Small intestine (tissue), 16 donors: ENCODE measurements at places on chromosomes 6 and 20. TPM values are rescaled to one million over a fixed set of nuclear protein-coding genes. Genes with fewer than 3 reads are reported as not detected.

ERVFRD-1 gene
- not detected for polyA plus RNA-seq

RPP21 gene
- 71.1 TPM for polyA plus RNA-seq

RFX6 gene
- 0.54 TPM for polyA plus RNA-seq

SSTR4 gene
- not detected for polyA plus RNA-seq

SLC26A8 gene
- not detected for polyA plus RNA-seq

TREML2 gene
- 0.27 TPM for polyA plus RNA-seq

ZNF391 gene
- 0.27 TPM for polyA plus RNA-seq

BANF2 gene
- polyA plus RNA-seq: not detected

PLA2G7 gene
- 3.5 TPM for polyA plus RNA-seq

TINAG gene
- polyA plus RNA-seq: 13.4 TPM

ZNF337 gene
- polyA plus RNA-seq: 8.3 TPM

- no peak for DNase-seq
Observed at GRCh38 chr20:19380211-19380610, 167.8 kb downstream of the SLC24A3 start.

DNA sequence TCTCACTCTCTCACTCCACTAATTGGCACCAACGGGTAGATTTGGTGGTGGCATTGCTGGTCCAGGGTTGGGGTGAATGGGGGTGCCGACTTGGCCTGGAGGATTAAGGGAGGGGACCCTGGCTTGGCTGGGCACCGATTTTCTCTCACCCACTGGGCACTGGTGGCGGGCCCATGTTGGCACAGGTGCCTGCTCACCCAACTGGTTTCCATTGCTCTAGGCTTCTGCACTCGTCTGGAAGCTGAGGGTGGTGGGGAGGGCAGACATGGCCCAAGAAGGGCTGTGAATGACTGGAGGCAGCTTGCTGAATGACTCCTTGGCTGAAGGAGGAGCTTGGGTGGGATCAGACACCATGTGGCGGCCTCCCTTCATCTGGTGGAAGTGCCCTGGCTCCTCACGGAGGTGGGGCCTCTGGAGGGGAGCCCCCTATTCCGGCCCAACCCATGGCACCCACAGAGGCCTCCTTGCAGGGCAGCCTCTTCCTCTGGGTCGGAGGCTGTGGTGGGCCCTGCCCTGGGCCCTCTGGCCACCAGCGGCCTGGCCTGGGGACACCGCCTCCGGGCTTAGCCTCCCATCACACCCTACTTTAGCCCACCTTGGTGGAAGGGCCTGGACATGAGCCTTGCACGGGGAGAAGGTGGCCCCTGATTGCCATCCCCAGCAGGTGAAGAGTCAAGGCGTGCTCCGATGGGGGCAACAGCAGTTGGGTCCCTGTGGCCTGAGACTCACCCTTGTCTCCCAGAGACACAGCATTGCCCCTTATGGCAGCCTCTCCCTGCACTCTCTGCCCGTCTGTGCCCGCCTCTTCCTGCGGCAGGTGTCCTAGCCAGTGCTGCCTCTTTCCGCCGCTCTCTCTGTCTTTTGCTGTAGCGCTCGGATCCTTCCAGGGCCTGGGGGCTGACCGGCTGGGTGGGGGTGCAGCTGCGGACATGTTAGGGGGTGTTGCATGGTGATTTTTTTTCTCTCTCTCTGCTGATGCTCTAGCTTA is 11.2 kb downstream of the VEGFA start:
- DNase-seq: no peak

- no peak for DNase-seq
Observed at GRCh38 chr20:53201588-53201987, 229.4 kb downstream of the TSHZ2 start.

GRCh38 chr6:87574237-87574804 is 15.5 kb downstream of the RARS2 start:
- DNase-seq: peak; percentile 3

- DNase-seq: no peak
Observed at GRCh38 chr6:3899970-3900439, 50.8 kb downstream of the FAM50B start.

GRCh38 chr6:140546640-140547039 is 1172.2 kb upstream of the CITED2 start:
- no peak for DNase-seq

DNA sequence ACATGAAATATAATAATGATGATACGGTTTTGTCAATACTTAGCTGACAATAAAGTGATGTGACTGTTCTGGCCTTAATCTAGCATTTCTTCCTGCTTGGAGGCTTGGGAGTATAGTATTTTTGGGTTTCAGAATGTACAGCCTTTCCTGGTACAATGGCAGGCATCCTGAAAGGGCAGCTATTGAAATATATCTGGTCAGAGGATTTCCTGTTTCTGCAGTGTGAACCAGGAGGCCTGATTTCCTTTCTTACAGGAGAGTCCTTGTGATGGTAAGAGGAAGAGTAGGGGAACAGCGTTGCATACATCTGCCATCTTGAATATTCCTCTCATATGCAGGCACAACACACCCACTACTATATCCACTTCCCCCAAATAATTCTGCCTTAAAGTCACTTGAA is 93.7 kb downstream of the MYO6 start:
- DNase-seq: no peak

- no peak for DNase-seq
Observed at GRCh38 chr20:45449528-45449927, 20.0 kb upstream of the WFDC2 start.

DNA sequence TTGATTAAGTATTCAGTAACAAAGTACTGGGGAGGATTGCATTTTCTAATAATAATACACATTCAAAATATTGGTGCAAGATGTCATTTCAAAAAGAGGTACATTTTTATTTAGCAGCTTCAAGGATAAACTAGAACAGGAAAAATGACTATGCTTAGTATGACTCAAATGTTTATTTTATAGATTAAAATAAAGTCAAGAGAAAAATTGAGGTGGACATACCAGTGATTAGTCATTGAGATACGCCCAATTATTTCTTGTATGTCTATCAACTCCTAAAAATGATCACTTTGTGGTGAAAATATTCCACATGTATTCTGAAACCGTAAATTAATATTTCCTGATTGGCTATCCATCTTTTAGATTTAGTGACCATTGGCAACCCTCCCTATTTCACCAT is 96.7 kb downstream of the PHF3 start:
- no peak for DNase-seq

DNA sequence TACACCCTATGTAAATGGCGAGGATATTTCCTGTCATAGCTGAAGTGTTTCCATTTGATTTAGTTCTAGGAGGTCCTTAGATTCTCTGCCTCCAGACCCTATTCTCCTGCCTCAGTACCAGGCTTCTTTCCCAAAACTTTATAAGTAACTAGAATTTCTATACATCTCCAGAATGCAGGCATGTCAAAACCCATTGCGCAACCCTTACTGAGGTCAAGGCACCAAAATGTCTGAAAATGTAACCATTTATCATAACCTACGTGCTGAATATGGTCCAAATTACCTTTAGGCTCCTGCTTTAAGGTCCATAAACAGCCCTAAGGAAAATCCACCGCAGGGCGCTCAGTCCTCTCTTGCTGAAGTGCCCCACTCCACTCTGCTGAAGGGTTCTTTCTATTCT is 37.5 kb upstream of the MC3R start:
- DNase-seq: no peak

DNA sequence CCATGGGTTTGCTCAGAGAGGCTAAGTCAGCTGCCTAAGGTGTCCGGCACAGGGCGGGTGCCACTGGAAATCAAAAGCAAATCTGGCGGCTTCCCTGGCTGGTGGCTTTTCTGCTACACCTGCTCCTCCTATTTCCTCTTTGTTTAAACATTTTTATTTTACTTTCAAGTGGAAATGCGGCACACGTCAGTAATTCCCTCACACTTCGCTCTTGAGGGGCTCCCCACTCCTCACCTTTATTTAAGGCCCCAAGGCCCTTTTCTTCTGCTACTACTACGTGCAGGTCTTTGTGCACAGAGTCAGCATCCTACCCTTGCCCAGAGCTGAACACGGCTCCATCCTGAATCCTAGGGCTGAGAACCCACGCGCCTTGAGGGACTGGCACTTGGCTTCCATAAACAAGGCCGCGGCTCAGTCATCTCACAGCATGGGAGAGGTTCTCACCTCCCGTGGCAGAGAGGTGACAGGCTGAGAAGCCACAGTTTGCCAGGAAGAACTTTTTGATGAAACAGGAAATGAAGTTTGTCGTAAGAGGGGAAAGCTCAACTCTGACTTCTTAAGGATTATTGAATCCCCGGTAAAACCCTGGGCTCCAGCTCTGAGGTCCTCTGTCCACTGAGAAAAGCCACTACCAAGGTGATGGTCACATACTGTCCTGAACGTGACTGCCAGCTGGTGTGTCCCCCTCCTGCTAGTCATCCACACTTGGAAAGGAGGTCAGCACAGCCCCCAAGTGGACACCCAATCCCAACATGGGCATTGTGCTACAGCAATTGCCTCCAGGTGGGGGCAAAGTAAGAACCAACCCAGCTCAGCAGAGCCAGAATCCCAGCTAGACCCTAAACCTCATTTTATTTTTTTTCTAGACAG is 48.0 kb downstream of the NFATC2 start:
- DNase-seq: no peak

- no peak for DNase-seq
Observed at GRCh38 chr20:62736026-62736406, 27.4 kb downstream of the NTSR1 start.

DNA sequence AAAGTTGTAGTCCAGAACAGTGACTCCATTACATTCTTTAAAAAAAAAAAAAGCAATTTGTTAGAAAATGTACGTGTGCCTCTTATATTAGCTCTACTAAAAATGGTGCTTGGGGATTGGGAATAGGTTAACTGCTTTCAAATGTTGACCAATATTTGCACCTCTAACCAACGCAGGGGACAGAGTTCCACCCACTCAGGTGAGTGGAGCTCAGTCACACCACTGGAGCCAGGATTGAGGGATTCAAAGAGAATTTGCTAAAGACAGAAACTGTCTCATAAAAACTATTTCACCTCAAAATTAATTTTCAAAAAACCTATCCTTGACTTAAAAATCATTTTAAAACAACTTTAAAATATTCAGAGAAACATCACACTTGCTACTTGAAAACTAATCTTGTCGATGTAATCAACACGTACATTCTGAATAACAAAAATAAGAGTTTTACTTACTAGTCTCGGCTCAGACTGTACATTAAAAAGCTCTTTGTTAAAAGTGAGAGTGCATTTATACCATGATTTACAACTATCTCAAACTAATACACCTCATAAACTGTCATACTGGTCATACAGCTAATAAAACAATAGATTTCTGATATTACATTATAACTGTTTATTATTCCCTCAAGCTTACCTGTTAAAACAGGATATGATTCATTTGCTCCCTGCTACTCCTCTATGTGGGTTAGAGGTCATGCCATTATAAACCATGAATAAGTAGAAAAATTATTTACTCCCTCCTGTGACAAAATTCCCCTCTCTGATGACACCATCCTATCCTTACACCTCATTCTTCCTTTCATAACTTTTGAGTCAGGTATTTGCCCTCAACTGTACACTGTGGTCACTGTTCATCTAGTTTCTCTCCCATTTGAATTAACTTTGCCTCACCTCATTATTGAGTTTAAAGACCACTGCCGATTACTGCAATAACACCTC is 88.6 kb downstream of the PDE10A start:
- DNase-seq: no peak

DNA sequence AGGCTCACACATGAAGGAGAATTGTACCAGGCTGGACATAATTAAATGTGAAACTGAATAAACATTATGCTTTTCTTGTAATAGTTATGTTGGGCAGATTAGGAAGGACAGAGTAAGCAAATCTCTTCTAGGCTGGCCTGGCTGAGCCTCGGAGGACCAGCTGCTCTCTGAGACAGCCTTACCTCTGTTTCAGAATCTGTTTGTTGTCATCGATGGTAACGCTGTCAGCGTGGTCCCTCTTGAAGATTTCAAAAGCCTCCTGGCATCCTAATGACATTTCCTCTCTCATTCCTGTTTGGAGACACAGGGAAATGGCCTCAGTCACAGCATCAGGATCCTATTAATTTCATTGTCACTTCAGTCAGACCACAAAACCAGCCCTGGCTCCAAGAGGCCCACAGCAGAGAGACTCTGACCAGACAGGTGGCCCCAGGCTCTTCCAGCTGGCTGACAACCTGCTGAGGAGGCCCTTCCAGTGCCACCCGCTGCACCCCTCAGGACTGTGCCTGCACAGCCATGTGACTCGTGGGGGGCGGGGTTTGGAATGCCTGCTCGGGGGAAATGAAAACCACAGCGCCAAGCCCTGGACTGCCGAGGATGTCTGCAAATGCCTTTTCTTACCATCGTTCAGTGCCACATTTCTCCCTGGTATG is 108.5 kb upstream of the KCNK16 start:
- peak; percentile 62 for DNase-seq

DNA sequence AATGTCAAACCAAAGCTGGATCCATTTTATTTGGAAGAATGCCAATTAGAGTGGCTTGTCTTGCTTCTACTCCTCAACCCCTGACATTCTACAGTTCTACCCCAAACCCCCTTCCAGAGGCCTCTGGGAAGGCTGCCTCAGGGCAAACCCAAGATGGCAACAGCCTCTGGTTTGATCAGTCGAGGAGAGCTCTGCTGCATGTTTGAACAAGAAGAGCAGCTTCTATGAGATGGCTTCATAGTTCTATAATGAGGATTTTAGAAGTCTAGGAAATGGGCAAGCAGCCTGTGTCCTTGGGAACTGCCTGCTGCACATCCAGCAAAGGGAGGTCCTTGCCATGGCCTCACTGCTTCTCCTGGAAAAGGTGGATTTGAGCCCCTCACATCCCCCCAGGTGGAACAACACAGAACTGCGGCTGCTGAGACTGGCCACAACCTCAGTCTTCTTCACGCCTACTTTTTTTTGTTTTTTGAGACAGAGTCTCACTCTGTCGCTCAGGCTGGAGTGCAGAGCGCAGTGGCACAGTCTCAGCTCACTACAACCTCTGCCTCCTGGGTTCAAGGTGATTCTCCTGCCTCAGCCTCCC is 37.9 kb downstream of the ZC3H12D start:
- no peak for DNase-seq

DNA sequence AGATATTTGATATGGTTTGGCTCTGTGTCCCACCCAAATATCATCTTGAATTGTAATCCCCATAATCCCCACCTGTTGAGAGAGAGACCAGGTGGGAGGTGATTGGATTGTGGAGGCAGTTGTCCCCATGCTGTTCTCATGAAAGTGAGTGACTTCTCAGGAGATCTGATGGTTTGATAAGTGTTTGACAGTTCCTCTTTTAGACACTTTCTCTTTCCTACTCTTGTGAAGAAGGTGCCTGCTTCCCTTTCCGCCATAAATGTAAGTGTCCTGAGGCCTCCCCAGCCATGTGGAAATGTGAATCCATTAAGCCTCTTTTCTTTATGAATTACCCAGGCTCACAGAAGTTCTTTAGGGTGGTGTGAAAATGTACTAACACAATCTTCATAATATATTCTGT is 1404.0 kb upstream of the ADGRB3 start:
- DNase-seq: no peak

DNA sequence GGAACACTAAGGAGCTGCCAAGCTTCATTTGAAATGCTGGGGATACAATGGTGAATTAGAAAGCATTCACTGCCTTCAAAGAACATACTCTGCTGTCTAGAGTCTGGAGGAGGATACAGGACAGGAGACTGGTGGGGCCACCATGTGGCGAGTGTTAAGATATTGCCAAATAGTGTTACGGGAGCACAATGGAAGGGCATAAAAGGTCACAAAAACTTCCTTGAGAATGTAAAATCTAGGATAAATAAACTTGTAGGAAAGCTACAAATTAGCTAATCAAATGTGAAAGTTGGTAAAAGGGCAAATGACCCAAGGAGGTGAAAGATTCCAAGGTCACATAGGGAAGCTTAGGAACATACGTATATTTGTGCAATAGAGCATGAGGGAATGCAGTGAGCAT is 271.7 kb downstream of the RFPL4B start:
- DNase-seq: no peak

GRCh38 chr6:10567256-10568026 is 46.3 kb downstream of the GCNT2 start:
- DNase-seq: peak; percentile 80

- no peak for DNase-seq
Observed at GRCh38 chr6:170087941-170088581, 202.8 kb downstream of the DLL1 start.
